ENCODE measurements at places on chromosomes 11 and 22. TPM values are rescaled to one million over a fixed set of nuclear protein-coding genes. Genes with fewer than 3 reads are reported as not detected.
A peak's percentile ranks its signal among the peaks of the same experiment; 100 is the strongest.

DNA sequence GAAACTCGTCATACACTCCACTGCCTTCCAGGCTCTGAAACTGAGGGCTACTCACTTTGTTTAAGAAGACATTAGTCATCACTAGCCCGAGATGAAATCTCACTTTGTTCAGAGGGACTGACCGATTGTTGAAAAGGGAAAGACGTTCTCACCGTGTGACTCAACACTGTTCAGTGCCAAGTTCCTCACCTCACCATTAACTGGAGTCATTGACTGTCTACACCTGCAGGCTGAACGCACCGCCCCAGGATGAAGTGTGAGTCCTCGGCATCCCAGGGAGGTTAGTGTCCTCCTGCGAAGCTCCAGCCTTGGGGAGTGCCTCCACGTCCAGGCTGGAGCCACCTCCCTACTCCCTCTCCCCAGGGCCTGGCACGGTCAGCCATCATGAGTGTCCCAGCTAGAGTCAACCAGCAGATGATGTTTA is 30.4 kb downstream of the FADD start:
- no peaks in the 10 kb centered on the region for H3K27me3 ChIP-seq
- no peak for DNase-seq
- H3K4me3 ChIP-seq = no peak overlapping the region
- no peaks in the 10 kb centered on the region for H3K4me1 ChIP-seq
- H3K36me3 ChIP-seq = no peaks in the 10 kb centered on the region

The EP300 gene
- polyA plus RNA-seq = 16.8 TPM

DNA sequence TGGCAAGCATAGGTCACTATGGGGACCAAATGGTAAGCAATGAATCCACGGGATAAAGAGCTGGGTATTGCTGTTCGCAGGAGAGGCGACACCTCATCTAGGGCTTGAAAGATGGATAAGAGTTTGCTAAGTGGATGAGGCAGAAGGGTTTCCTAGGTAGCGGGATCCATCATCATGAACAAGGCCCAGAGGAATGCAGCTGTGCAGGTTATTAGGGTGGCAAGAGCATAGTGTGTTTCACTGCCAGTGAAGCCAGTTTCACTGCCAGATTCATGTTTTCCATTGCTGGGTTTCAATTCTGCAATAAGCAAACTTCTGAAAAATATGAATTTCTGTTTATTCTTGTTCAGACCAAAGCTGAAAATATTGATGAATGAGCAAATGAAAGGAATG is 27.2 kb downstream of the WEE1 start:
- no peak overlapping the region for H3K4me3 ChIP-seq
- no peaks in the 10 kb centered on the region for H3K27me3 ChIP-seq
- H3K4me1 ChIP-seq = peaks cover 23% of the 10 kb centered on the region
- no peak for DNase-seq

The C11orf16 gene
- not detected for polyA plus RNA-seq

DNA sequence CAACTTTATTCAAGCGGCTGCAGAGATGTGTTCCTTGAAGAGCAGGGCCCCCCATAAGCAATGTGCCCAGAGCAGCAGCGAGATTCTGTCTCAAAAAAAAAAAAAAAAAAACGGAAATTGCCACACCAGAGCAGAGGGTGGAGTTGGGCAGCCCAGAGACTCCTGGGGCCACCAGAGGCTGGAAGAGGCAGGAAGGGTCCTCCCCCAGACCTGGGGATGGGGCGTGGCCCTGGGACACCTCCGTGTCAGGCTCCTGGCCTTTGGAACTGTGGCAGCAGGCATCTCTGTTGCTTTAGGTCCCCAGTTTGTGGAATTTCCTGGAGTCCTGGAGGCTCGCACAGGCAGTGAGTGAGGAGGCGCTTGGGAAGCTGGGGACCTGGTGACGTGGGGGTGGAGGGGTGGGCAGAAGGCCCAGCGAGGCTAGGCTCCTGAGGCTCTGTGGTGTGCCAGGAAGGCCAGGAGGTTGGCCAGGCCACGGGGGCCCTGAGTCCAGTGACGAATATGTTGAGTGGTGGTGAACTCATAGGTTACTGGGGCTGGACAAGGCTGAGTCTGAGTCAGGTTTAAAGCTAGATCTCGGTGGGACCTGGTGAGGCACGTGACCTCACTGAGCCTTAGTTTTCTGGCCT is 735.6 kb downstream of the BRD1 start:
- DNase-seq = no peak
- no peak overlapping the region for H3K4me3 ChIP-seq
- H3K4me1 ChIP-seq = no peaks in the 10 kb centered on the region
- H3K36me3 ChIP-seq = no peaks in the 10 kb centered on the region
- no peaks in the 10 kb centered on the region for H3K27me3 ChIP-seq

The NRGN gene
- 17.2 TPM for polyA plus RNA-seq

The NLRP6 gene
- 0.10 TPM for polyA plus RNA-seq

The LRRC10B gene
- not detected for polyA plus RNA-seq

GRCh38 chr22:19957445-19957844 is 15.8 kb upstream of the TXNRD2 start:
- DNase-seq = no peak
- no peaks in the 10 kb centered on the region for H3K27me3 ChIP-seq
- H3K4me1 ChIP-seq = no peaks in the 10 kb centered on the region
- no peak overlapping the region for H3K4me3 ChIP-seq

The GUCY1A2 gene
- not detected for polyA plus RNA-seq

- no peak for DNase-seq
- H3K27me3 ChIP-seq = peaks cover 2% of the 10 kb centered on the region
- no peaks in the 10 kb centered on the region for H3K36me3 ChIP-seq
- no peak overlapping the region for H3K27ac ChIP-seq
Measured at GRCh38 chr11:69171476-69172240, 15.9 kb downstream of the SMIM38 start.

The C11orf87 gene
- polyA plus RNA-seq = not detected

- H3K27me3 ChIP-seq = no peaks in the 10 kb centered on the region
- H3K27ac ChIP-seq = no peak overlapping the region
- DNase-seq = no peak
- no peaks in the 10 kb centered on the region for H3K36me3 ChIP-seq
- no peaks in the 10 kb centered on the region for H3K4me1 ChIP-seq
- no peak overlapping the region for H3K4me3 ChIP-seq
Measured at GRCh38 chr22:34804604-34805003, 261.4 kb upstream of the ISX start.

The CRYBB2 gene
- polyA plus RNA-seq = not detected

DNA sequence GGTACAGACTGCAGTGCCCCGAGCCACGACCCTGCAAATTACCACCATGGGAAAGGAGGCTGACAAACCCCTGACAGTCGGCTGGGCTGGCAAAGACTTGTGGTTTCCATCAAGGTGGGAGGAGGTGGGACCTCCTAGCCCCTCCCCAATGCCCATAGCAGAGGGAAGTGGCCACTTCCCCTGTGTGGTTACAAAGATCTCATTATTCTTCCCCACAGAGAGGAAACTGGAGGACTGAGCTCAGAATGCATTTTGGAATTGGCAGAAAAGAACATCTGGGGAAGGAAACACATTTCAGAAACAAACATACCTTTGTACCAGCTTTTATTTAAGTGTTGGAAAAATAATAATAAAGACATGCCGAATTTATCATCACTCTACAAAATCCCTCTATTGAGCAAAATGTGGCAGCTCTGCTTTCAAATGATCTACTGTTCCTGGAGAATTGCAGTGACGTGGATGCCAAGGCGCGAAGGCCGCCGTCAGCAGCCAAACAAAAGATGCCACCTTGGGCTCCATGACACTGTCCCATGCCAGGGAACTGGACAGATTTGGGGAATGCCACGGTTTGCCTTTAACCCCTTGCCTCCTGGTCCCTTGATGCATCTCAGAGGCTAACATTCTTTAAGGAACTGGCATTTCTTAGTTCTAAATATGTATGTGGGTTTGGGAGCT is 169.6 kb downstream of the CRYBB2 start:
- peaks cover 32% of the 10 kb centered on the region for H3K4me1 ChIP-seq
- H3K36me3 ChIP-seq = no peaks in the 10 kb centered on the region
- no peaks in the 10 kb centered on the region for H3K27me3 ChIP-seq
- peak; percentile 33 for DNase-seq
- peak overlapping the region; percentile 13 for H3K4me3 ChIP-seq
- no peak overlapping the region for H3K27ac ChIP-seq

All from CD14-positive monocyte (primary cell).